ENCODE measurements at places on chromosomes 5 and 9. TPM values are rescaled to one million over a fixed set of nuclear protein-coding genes. Genes with fewer than 3 reads are reported as not detected.

The ARID3C gene
- not detected for polyA plus RNA-seq

DNA sequence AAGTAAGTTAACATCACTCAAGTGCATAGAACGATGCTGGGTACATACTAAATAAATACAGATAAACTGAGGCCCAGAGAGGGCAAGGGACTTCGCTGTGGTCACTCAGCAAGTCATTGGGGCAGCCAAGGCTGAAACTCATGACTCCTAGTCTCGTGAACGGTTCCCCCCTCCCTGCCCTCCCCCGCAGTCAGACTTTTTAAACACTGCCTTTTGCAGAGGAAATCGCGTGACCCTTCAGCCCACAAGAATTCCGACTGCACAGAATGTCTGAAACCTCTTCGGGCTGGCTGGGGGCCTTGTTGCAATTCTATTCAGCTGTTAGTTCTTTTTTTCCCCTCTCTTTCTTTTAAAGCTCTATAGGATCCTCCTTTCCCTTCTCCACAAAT, 28.1 kb downstream of the NEK6 start:
- peak; percentile 93 for DNase-seq

The TMEM232 gene
- 0.38 TPM for polyA plus RNA-seq

The TMEM215 gene
- not detected for polyA plus RNA-seq

The LOX gene
- 632 TPM for polyA plus RNA-seq

DNA sequence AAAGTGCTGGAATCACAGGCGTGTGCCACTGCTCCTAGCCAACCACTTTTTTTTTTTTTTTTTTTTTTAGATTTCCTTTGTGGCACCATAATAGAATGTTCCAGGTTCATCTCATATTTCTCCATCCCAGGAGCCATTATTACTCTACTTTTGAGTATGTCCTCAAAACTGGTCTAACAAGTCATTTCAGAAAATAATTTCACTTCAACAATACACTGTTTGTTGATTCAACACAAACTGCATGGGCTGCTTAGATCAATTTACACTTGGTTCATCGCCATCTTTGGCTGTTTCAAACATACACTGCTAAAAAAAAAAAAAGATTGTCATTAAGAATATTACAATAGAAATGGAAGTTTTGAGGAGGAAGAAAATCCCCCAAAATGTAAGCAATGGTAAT, 57.9 kb downstream of the CSNK1A1 start:
- no peak for DNase-seq

DNA sequence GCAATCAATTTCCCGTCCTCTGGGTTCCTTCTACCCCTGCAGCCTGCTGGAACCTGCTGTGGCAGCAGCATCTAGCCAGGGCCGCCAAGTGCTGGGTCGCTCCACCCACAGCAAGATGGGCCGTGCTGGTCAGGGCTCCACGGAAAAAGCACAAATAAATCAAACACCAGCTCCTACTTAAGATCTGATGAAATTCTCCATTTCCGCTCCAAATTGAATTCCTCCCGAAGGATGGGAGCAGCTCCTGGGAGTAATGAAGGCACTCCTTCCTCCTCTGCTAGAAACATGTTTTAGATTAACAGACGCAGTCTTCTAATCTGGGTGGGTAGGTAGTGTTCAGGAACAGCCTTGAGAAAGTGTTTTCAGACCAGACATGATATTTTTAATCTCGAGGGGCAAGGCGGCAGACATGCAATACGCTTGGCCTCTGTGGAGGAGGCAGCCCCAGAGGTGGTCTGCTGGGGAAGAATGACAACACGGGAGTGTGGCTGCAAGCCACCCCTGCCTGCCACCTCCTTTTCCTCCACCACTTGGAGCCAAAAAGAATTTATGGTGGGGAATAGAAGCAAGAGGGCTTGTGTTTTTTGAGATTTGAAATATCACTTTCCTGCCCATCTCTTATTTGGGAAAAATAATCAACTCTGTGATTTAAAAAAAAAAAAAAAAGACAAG, 194.1 kb downstream of the AOPEP start:
- DNase-seq = peak; percentile 90

DNA sequence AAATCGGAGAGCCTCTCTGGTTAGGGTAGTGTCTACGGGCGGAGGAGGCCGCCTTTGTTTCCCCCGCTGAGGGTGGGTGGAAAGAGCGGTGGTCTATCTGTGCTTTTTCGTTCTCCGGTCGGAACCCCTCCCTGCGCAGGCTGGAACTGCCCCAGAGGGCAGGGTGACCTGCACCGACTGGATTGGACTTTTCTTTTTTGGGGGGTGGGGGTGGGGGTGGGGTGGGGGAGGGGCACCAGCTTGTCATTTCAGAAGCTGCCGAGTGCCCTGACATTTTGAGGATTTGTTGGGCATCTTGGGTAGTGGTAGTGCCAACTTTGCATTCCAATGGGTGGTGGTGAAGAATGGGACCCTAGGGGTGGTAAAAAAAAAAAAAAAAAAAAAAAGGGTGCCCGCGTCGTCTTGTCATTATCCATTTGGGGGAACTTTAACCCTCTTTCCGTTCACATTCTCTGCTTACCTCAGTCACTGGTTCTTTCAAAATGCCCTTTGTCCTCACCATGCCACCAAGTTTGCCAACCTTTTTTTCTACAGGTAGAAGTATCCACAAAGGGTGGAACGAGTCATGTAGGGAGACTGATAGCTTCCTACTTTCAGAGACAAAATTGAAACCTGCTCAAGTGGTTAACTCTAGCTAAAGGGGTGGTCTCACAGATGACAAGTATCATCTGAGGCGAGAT, 1.3 kb downstream of the UBE2R2 start:
- no peak for DNase-seq

- DNase-seq = no peak
Observed at GRCh38 chr5:172855597-172856292, 21.7 kb downstream of the ERGIC1 start.

DNA sequence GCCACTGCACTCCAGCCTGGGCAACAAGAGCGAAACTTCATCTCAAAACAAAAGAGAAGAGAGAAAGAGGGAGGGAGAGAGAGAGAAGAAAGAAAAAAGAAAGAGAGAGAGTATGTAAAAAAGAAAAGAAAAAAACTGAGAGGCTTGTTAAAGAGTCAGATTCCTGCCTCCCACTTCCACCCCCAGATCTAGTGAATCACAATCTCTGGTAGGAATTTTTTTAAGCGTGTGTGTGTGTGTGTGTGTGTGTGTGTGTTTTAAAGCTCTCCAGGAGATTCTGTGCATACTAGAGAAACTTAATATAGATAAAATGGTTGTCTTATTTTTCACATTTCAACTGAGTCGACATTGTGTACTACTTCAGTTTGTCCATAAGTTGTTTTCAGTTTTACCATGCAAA, 32.0 kb downstream of the SAR1B start:
- DNase-seq = no peak

GRCh38 chr9:1155602-1156001, 105.4 kb downstream of the DMRT2 start:
- no peak for DNase-seq

- DNase-seq = no peak
Observed at GRCh38 chr5:98796197-98796972, 22.9 kb downstream of the RGMB start.

GRCh38 chr5:170206216-170206615, 26.6 kb upstream of the C5orf58 start:
- no peak for DNase-seq

The PIP5KL1 gene
- 1.9 TPM for polyA plus RNA-seq

The OLFM1 gene
- 1.3 TPM for polyA plus RNA-seq

DNA sequence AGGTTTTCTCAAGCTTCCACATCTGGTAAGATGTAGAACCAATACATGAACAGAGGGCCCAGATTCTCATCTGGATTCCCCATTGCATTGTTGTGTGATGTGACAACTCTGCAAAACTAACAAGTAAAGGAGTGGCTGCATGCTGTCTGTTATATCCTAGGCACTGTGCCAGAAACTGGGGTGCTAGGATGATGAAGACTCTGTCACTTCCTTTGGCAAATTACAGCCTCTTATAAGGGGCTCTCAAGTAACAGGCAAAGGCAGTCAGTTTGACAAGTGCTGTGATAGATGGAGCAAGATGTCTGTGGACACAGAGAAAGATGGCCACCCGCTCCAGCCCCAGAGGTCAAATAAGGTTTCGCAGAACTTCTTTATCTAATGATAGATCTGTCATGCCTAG, 115.7 kb downstream of the PAPPA start:
- no peak for DNase-seq

GRCh38 chr5:104189031-104189430, 626.4 kb upstream of the NUDT12 start:
- DNase-seq = no peak

The FAM81B gene
- not detected for polyA plus RNA-seq

GRCh38 chr5:94508461-94509148, 109.8 kb downstream of the KIAA0825 start:
- DNase-seq = no peak

- DNase-seq = no peak
Observed at GRCh38 chr5:11596185-11596584, 308.1 kb downstream of the CTNND2 start.

DNA sequence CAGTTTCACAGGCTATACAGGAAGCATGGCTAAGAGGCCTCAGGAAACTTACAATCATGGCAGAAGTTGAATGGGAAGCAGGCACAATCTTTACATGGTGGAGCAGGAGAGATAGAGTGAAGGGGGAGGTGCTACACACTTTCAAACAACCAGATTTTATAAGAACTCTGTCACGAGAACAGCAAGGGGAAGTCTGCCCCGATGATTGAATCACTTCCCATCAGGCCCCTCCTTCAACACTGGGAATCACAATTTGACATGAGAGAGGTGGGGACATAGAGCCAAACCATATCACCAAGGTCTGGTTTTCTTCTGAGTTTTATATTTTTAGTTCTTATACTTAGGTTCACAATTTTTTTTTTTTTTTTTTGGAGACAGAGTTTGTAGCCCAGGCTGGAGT, 16.1 kb downstream of the ZCCHC9 start:
- no peak for DNase-seq

DNA sequence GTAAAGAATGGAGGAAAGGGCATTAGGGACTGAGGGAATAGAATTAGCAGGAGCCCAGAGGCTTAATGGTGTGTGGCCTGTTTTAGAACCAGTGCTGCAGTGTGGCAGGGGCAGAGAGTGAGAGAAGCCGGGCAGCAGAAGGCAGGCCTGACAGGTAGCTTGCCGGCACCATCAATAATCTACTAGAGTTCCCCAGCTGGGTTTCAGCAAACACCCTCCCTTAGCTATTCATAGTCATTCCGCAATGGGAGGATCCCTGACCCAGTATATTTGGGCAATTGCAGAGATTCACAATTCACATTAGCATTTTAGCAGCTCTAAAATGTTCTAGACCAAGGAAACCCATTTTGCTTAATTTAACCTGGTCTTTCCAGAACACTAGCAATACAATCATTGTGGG, 227.8 kb downstream of the ARRDC3 start:
- DNase-seq = no peak

- DNase-seq = no peak
Observed at GRCh38 chr9:108105885-108106284, 616.3 kb upstream of the KLF4 start.

The HCN1 gene
- not detected for polyA plus RNA-seq

The SLIT3 gene
- polyA plus RNA-seq = 26.8 TPM

The TMEM245 gene
- 30.4 TPM for polyA plus RNA-seq

The F2RL2 gene
- 60.8 TPM for polyA plus RNA-seq

DNA sequence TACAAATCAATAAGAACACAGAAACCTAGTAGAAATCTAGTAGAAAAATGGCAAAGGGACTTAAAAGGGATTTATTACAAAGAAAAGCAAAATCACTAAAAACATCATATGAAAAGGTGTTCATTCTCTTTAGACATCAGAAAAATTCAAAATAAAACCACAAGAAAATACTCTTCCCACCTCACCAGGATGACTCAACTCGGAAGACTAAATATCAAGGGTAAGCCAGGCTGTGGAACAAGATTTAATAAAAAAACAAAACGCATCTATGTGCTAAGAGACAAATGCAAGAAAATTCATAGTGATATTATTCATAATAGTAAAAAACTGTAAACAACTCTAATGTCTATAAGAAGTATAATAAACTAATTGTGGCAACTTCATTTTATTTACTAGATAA, 181.6 kb upstream of the GHR start:
- DNase-seq = no peak

DNA sequence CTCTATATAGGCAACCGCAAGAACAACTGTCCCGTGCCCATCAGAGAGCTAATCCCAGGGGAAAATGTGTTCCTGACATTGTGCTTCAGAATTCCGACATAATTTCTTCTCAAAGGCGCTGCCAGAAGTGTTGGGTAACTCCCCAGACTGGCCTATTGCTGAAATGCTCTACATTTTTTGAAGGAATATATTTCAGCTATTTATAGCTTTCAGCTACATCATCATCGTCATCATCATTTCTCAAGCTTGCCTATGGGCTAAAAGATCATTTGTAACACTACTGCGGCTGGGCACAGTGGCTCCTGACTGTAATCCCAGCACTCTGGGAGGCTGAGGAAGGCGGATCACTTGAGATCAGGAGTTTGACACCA, 49.7 kb downstream of the MYO10 start:
- DNase-seq = no peak

The PLPPR1 gene
- polyA plus RNA-seq = not detected

DNA sequence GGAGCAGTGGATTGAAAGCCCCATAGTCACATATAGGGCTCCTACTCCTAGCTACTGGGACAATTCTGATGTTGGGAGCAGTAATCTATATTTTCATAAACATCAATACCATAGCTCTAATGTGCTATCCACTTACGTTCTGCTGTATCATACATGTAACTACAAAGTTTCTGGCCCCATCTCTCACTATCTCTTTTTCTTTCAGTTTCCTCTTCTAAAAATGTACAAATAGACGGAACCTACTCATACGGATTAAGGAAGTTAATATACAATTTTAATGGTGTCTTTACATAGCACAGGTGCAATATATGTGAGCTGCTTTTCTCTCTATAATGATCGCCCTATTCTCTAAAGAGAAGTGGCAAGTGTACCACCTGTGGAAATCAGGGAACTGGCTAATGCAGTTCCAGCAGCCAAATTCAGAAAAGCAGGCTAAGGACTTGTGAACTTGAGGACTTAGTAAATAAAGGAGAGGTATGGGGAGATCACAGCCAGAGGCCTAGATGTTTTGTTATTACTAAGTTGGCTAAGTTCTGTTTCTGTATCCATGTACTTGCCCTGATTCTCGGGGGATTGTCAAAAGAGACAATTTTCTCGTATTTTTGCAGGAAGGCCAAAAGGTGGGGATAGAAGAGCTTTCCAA, 1021.9 kb downstream of the CDH12 start:
- no peak for DNase-seq

The FOXD4L3 gene
- not detected for polyA plus RNA-seq

- DNase-seq = no peak
Observed at GRCh38 chr5:466661-467310, 23.8 kb downstream of the EXOC3 start.

GRCh38 chr9:26753971-26754370, 138.6 kb downstream of the CAAP1 start:
- no peak for DNase-seq

The WDR41 gene
- 112 TPM for polyA plus RNA-seq

GRCh38 chr9:121563881-121564460, 64.3 kb upstream of the GGTA1 start:
- no peak for DNase-seq

DNA sequence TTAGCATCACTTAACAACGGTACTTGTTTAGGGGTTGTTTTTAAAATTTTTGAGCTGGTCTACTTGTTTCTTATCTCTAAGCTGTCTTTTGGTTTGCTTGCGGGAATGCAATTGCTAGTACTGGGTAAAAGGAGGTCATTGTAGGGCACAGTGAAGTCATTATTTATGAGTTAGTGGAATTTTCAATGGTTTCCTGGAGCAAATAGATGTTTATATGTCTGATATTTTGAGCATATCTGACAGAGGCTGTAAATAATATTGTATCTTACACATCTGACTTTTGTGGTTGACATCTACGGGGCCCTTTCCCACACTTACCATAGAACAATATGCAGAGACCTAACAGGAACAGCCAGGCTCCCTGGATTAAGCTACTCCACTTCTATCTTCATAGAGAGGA, 90.4 kb upstream of the IL6ST start:
- no peak for DNase-seq

The SHOC1 gene
- not detected for polyA plus RNA-seq

All from BJ (cell line).